ENCODE measurements at places on chromosomes 5 and 9.

GRCh38 chr5:64834611-64835010 lies 65.9 kb downstream of the CWC27 start:
- no peak for DNase-seq

- no peak for DNase-seq
Observed at GRCh38 chr5:152205804-152206203, 199.3 kb downstream of the NMUR2 start.

DNA sequence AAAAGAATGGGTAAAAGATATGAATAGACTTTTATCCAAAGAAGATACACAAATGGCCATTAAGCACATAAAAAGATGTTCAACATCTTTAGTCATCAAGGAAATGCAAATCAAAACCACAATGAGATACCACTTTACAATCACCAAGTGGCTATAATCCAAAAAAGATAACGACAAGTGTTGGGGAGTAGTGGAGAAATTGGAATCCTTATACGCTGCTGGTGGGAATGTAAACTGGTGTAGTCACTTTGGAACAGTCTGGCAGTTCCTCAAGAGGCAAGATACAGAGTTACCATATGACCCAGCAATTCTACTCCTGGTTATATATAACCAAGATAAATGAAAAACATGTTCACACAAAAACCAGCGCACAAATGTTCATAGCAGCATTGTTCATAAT lies 234.9 kb downstream of the SPATA31D1 start:
- DNase-seq: no peak

GRCh38 chr9:108281696-108282095 lies 574.1 kb downstream of the ACTL7B start:
- no peak for DNase-seq

DNA sequence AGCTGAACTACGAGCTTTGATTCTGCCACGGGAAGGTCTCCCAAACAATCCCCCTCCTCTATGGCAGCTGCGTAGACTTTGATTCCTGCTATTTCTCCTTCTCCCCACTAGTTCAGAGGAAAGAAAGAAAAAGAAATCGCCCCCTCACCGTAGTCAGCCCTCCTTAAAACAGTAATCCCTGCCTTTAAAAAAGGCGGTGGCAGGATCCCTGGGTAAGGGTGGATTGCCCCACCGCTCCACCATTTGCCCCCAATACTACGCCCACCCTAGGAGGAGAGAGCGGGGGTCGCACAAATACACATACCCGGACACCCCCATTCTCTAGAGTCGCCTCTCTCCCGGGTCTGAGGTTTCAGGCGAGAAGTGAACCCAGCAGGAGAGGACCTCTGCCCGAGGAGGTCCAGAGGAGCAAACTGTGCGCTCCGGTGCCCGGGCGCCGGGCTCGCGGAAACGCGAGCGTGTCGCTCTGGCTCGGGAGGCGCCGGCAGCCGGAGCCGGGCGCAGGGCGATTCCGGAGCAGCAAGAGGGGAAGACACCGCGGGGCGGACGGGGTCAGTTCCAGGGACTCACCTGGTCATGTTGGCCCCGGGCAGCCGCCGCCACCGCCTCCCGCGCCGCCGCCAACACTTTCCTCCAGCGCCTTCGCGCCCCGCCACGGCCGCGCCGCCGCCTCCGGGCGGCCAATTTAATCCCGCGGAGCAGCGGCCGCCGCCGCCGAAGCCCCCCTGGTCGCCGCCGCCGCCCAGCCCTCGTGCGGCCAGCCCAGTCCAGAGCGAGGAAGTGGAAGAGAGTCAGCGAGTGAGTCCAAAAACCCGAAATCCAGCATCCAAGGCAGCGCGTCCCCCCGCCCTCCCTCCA lies 1057.7 kb upstream of the DMAC1 start:
- DNase-seq: no peak

GRCh38 chr9:126606483-126606870 lies 7.3 kb upstream of the LMX1B start:
- no peak for DNase-seq

- DNase-seq: no peak
Observed at GRCh38 chr9:101018467-101018866, 10.1 kb upstream of the PLPPR1 start.

- no peak for DNase-seq
Observed at GRCh38 chr5:103393101-103393754, 134.7 kb downstream of the MACIR start.

DNA sequence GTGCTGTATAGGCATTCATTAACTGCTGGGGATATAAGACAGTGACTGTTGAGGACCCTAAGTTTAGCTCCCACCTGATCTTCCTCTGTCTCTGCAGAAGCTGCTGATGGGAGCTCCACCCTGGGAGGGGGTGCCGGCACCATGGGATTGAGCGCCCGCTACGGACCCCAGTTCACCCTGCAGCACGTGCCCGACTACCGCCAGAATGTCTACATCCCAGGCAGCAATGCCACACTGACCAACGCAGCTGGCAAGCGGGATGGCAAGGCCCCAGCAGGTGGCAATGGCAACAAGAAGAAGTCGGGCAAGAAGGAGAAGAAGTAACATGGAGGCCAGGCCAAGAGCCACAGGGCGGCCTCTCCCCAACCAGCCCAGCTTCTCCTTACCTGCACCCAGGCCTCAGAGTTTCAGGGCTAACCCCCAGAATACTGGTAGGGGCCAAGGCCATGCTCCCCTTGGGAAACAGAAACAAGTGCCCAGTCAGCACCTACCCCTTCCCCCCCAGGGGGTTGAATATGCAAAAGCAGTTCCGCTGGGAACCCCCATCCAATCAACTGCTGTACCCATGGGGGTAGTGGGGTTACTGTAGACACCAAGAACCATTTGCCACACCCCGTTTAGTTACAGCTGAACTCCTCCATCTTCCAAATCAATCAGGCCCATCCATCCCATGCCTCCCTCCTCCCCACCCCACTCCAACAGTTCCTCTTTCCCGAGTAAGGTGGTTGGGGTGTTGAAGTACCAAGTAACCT lies 22.1 kb downstream of the PCDHGC5 start:
- no peak for DNase-seq

DNA sequence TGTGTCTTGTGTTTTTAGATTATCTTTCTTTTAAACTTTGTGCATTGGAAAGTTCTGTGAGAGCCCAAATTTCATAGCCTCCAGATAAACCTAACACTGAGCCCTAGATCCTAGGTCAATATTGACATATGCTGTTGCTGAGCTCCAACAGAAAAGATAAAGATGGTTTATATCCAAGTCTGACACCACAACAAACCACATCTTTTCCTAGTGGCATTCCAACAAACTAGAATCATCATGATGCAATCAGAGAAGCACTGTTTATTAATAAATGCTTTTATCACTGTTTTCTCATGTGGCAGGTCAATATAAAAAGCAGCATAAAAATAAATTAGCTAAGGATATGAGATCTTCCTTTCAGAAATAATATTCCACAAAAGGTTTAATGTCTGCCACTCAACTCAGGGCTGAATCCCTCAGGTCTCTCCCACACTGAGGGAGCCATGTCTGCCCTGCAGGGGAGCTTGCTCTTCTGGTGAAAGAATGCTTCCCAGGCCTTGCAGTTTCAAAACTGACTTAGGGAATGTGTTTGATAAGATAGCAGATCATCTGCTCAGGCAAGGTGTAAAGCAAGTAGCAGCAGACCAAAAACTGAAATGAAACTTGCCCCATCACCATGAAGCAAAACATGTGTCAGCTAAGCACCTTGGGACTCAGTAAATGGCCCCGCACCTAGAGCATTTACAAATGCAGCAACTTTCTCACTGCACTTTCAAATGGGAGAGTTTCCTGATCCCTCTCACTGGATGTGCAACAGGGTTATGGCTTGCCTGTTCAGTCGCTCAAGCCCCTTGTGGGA lies 493.0 kb downstream of the AGTPBP1 start:
- no peak for DNase-seq

GRCh38 chr9:98488571-98489312 lies 220.0 kb downstream of the GABBR2 start:
- DNase-seq: no peak

DNA sequence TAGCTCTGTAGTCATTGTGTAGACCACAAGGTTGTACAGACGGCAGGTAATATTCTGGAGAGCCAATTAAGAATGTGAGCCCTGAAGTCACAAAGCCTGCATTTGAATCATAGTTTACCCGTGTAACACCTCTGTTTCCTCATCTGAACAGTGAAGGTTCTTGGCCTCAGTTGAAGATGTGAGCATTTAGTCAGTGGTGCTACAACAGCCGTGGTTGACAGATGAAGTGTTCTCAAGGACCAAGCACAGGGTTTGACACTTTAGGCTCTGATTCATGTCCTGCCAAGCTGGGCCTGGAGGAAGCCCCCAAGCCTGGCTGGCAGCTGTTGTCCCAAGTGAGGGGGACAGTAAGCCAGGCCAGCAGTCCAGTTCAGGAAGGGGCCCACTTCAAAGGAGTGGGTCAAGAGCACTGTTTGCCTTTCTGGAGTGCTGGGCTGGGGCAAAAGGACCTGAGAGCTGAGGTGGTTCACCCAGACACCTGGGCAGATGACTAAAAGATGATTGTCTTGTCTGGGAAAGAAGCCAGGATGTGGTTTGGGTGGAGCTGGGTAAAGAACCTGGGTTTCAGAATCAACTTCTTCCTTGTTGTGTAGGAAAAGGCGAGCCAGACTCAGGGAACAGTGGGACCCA lies 20.7 kb downstream of the FAXDC2 start:
- DNase-seq: no peak

DNA sequence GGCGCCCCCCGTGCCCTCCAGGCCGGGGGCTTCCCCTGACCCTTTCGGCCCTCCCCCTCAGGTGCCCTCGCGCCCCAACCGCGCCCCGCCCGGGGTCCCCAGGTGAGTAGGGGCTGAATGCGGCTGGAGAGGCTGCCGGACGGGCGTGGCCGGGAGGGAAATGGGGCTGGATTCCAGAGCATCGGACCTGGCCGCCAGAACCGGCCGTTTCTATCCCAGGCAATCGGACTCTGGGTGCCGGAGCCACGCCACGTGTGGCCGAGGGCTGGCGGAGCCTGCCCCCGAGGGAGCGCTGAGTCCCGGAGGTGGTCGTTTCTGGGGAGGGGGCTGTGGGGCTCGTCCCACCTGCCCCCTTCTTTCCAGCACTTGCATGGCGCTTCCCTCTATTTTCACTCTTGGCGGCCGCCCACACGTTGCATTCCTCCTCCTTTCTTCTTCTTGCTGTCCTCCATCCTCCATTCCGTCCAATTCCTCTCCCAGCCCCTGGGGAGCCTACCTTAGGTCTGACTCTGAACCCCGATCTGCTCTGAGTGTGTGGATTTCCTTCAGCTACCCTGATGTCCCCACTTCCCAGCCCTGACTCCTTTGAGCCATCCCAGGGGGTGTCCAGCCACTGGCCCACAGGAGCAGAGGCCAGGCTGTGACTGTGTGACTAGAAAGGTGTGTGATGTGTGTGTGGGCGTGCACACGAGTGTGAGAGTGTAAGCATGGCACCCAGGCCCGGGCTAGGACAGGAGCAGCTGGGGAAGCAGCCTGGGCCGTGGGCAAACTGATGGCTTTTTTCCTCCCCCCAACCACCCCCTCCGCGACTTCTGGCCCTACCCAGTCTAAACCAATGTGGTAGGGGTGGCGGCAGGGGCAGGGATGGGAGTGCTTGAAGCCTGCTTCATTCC lies 24.7 kb downstream of the GOLGA2 start:
- DNase-seq: no peak

DNA sequence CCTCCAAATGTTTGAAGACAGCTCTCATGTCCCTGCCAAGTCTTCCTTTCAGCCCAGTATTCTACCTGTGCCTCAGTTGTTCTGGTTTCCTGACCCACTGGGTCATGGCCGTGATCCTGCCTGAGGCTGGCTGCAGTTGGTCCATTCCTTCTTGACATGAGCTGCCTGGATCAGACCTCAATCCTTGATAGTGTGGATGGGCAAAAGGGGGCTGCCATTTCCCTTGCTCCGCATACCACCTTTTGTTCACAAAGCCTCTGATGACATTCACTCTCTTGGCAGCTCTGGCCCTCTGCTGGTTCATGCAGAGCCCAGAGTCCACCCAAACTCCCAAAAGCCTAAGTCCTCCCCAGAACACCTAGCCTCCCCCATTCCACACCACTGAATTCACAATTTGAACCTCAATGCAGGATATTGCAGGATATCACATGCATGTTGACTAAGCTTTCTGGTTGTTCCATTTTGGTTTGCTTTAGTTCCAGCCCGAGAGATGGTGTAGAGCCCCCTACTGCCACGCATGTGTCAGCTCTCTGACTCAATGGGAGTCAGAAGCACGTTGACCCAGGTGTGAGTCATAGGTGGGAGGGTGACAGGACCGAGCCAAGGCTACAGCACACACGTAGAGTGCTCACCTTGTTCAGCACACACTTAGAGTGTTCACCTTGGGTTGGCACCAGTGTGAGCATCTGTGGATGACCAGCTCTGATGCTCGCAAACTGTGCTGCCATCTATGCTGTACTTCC lies 137.2 kb downstream of the MTX3 start:
- DNase-seq: no peak

DNA sequence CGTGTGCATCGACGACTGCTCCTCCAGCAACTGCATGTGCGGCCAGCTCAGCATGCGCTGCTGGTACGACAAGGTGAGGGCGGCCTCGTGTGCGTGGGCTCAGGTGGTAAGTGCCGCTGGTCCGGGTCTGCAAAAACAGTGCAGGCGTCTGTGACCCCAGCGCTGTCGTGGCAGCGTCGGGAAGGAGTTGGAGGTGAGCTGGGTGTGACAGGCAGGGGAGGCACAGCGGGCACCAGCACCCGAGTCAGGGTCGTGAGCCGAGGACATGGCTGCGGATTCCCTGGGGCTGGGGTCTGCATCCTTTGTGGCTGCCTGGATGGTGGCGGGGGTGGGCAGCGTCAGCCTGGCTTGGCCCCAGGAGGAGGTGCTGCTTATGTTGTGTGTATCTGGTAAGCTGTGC lies 63.1 kb upstream of the CACNA1B start:
- DNase-seq: no peak

DNA sequence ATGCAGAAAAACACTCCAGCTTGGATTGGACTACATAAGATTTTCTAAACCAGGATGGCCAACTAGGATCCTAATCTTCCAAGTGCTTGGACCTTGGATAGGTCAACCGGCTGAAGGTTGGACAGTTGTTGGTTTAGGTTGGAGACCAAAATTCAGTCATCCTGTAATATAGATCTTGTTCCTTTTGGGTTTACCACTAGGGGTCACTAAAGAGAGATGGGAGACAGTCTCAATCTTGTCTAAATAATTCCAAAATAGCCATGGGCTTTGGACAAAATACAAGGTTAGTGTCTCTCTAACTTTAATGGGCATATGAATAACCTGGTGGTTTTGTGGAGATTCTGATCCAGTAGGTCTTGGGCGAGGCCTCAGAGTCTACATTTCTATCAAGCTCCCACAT lies 148.7 kb upstream of the ERCC6L2 start:
- no peak for DNase-seq

Measured in GF-D8 (cell line).